ENCODE measurements at places on chromosomes 16 and 17.

- DNase-seq: no peak
Measured at GRCh38 chr16:3787924-3788661, 70.8 kb upstream of the TRAP1 start.

- no peak for DNase-seq
Measured at GRCh38 chr16:87380403-87380802, 3.2 kb downstream of the FBXO31 start.

- DNase-seq: no peak
Measured at GRCh38 chr17:33515974-33516373, 222.9 kb upstream of the ASIC2 start.

DNA sequence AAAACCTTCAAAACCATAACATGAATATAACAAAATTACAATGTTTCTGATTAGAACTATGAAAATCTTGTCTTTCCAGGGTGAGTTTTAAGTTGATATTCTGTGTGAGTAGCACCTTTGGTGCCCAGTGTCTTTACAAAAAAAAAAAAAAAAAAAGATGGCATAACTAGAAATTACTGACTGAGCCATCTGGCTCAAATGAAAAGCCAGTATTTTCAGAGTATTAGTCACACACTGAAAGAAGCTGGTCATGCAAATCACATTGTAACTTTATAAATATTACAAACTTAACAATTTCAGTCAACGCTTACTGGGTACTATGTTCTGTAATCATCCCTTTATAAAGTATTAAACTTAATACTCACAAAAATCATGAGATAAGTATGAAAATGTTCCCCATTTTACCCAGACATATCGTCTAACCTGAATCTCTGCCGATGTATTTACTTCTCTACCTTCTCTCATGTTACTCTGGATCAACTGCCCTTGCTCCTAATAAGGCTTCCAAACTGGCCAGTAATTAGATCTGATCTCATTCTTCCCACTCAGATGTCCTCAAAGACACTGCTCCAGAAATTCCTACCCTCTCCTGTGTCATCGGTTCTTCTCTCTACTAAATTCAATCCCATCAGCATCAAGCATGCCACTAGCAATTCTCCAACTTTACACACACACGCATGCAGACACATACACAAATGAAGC is 25.4 kb downstream of the UBE2G1 start:
- DNase-seq: no peak

DNA sequence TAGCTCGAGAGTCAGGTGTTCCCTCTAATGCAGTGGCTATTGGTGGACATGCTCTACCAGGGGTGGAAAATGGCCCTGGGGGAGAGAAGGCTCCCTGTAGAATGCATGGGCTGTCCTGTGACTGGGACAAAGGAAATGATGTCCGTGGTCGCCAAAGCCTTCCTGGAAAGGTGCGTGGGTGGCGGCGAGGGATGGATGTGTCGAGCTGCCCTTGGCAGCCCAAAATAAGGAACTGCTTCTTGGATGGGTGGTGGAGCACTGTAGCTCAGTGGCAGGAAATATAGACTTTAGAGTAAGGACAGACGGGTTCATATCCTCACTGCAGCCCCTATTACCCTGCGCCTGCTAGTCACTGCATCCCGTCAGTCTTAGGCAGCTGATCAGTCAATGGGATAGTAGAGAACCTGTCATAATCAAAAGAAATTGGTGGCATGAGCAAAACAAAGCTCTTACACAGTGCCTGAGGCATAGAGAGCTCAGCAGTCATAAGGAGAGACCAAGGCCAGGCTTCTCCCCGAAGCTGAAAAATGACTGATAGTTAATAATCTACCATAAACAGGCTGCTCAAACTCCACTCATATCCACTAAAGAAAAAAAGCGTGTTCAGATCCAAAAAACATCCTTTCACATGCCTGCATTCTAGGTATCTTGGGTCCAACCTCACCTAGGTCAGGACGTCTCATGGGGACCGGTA is 123.5 kb upstream of the PLCG2 start:
- DNase-seq: no peak

DNA sequence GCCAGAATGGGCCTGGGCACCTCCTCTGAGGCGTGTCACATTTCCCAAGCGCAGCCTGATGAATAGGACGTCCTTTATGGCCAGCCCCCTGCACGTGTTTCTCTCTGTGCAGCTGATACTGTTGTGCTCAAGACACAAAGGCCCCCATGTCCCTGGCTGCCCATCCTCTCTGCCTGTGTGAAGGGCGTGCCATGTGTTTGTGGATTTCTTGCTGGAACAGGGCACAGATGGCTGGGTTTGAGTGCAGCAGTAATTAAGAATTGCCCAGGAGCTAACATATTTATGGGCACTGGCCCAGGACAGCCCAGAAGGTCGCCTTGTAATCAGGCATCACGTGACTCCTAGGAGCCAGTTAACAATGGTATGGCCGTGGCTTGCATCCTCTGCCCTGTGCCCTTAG is 181.1 kb downstream of the CCDC182 start:
- no peak for DNase-seq

- DNase-seq: no peak
Measured at GRCh38 chr17:8360751-8361150, 15.8 kb downstream of the KRABD2 start.

- DNase-seq: peak; percentile 92
Measured at GRCh38 chr16:30947859-30948666, 805 bp upstream of the ORAI3 start.

GRCh38 chr16:265711-266110 is 10.0 kb downstream of the RGS11 start:
- no peak for DNase-seq

GRCh38 chr17:10556301-10557005 is 7.0 kb upstream of the MYH2 start:
- no peak for DNase-seq

DNA sequence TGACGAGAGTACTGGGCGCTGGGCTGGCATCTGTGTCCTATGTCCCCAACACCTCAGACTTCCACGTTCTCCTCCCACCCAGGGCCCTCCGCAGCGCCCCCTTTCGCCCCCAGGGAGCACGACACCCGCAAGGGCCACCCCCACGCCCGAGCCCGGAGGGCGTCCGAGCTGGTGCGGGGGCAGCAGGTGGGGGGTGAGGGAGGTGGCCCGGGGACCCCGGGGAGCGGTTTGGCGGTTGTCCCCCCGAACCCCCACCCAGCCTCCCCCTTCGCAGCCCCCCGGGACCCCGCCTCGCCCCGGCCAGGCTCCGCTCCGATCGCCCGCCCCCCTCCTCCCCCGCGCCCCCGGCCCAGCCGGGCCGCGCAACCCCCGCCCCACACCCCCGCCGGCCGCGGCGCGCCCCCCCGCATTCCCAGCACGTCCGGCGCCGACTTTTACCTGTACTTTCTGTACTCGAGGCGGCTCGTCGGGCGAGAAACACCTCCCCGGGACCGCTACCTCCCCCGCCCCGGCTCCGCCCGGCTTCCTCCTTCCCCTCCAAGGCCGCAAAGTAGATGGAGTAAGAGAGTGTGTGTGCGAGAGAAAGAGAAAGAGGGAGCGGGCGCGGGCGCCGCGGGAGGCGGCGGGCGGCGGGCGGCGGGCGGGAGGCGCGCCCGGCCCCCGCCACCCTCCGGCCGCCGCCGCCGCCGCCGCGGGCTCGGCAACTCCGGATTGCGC is 901 bp downstream of the CDYL2 start:
- DNase-seq: peak; percentile 33

- no peak for DNase-seq
Measured at GRCh38 chr17:60091109-60091508, 12.4 kb upstream of the HEATR6 start.

- DNase-seq: no peak
Measured at GRCh38 chr16:57822018-57822553, 19.8 kb upstream of the KIFC3 start.

- DNase-seq: peak; percentile 81
Measured at GRCh38 chr17:79800325-79801155, 3.7 kb upstream of the CBX8 start.

DNA sequence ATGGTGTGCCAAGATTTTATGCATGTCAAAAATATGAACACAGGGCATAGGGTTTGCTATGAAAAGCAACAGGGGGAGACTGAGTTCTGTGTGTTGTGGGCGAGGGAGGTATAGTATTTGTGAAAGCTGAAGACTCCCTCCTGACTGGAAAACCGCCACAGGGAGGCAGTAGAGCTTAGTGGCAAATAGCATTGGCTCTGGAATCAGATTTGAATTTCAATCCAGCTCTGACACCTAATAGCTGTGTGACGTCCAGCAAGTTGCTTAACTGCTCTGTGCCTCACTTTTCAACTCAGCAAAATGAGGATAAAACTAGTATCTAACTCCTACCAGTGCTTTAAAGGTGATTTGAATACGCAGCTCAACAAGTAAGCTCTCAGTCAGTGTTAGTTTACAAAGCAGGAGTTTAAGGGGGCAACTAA is 22.0 kb downstream of the KPNA2 start:
- no peak for DNase-seq

DNA sequence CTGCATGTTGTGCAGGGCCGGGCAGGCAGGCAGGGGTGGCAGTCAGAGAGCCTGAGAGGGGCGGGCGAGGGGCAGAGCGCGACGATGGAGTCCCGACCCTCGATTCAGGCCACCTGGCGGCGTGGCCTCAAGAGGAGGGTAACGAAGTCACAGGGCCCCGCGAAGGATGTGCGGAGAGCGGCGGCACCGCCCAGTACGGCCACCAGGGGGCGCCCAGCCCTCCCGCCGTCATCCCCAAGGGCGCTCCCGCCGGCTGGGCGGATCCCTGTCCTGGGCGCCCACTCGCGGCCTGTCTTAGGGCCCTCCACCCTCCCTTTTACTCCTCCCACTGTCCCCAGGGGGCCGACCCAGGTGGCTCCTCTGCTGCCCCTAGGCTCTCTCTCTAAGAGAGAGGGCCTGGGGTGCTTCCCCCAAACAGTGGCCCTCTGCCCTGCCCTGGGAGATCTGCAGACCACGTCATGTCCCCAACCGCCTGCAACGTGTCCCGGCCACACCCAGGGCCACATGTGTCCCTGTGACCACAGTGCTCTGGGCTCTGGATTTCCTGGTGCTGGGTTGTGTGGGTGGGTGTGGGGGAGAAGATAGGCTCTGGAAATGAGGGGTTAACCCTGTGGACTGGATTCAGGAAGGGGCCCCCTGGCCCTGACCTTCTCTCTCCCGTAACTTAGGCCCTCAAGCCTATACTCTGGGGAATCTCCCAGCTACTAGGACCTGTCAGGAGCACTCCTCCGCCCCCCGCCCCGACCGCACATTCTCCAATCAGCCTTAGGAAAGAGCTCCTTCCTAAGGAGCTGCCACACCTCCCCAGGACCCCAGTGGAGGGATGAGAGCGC is 5.9 kb downstream of the DPEP2 start:
- peak; percentile 97 for DNase-seq

DNA sequence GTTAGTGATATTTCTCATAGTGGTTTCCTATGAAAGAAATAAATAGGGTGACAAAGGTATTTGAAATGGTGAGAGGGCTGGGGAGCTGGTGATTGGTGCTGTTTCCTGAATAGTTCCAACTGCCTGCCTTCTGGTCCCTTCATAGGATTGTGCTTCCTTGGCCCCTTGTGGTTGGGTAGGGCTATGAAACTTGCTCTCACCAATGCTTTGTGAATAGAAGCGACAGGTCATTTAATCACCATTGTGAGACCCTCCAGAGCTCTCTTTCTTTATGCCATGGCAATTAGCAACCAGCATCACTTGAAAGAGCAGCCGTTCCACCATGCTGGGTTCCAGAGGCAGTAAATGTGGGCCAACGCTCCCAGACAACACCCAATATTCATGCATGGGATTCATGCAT is 23.7 kb upstream of the WWOX start:
- no peak for DNase-seq

GRCh38 chr17:2745317-2746037 is 4.0 kb downstream of the CCDC92B start:
- no peak for DNase-seq

- DNase-seq: no peak
Measured at GRCh38 chr17:6327007-6327406, 107.9 kb downstream of the AIPL1 start.

- DNase-seq: no peak
Measured at GRCh38 chr16:65727534-65728137, 605.8 kb upstream of the CDH11 start.

GRCh38 chr17:18225642-18226283 is 328 bp downstream of the LLGL1 start:
- DNase-seq: no peak

- DNase-seq: no peak
Measured at GRCh38 chr16:9798474-9798873, 383.8 kb downstream of the GRIN2A start.

- no peak for DNase-seq
Measured at GRCh38 chr16:12142157-12142556, 165.6 kb downstream of the SNX29 start.

- DNase-seq: no peak
Measured at GRCh38 chr17:37123941-37124820, 175.4 kb downstream of the AATF start.

DNA sequence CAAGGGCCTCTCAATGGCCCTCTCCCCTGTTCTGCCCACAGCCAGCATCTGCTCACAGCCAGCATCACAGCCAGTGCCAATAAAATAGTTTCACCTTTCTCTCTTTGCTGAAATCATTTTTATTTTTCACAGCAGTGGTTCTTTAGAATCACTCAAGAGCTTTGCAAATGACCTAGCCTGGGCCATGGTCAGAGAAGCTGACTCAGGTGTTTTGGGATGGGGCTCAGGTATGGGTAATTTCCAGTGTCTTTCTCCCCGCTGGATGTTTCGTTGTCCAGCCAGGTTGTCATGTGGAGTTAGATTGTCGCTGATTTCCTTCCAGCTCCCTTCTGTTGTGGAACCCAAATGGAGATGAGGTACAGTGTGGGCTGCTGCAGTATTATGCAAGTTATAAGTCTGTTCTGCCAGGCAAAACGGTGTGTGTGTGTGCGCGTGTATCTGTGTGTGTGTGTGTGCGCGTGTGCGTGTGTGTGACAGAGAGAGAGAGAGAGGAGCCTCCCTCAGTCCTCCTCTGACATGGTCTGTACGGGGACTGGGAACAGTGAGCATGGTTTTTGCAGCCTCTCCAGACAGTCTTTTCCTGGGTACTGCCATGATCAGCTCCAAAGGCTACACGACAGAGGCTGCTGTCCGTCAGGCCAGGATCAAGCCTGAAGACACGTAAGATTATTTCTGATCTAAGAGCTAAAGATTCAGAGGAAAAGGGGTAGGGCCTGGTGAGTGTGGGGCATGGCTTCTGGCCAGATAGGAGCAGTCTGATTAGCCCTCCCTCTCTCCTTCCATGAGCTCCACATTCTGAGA is 1.4 kb upstream of the PMP22 start:
- DNase-seq: no peak
